ENCODE measurements at places on chromosomes 7 and 10. TPM values are rescaled to one million over a fixed set of nuclear protein-coding genes. Genes with fewer than 3 reads are reported as not detected.

- DNase-seq = no peak
Observed at GRCh38 chr10:78524941-78525340, 491.3 kb downstream of the RPS24 start.

GRCh38 chr10:132585732-132586722, 48.4 kb downstream of the INPP5A start:
- DNase-seq = no peak

DNA sequence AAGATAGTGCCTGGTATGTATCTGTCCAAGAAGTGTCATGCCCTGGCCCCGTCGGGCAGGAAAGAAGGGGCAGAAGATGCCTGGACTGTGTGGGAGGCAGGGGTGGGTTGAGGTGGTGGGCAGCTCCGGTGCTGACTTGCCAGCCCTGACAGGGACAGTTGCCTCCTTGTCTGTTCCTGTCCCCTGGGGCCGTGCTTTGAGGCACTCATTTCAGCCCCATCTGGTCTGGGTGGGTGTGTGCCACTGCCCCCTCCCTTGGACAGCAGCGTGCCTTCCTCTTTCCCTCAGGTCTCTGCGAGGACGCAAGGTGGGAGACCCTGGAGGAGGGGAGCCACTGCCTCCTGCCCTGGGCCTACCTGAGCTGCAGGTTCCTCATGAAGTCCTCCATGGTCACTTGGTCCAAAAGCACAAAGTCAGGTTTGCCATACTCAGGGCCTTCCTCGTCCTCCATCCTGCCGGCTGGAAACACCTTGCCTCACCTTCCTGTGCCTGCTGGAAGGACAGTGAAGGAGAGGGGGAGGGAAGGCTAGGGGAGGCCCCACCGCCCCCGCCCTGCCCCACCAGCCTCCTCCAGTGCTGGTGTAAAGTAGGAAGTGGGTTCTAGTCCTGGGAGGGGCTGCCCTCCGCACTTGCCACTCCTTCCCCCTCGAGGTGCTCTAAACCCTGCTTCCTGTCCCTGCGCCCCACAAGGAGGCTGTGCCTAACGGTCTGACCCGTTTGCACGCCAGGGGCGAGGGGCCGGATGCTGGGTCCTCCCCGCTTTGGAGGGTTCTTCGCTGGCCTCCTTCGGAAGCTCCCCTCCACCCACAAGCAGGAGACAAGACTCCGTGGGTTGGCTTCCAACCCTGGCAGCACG, at the start of gene MYO1G:
MYO1G (minus strand) TSS at position 505 of the 856 bp plus-strand sequence; CDS start at position 451, 54 bp downstream.
- DNase-seq = no peak

GRCh38 chr7:135753616-135754413, 5.2 kb upstream of the FAM180A start:
- DNase-seq = no peak

DNA sequence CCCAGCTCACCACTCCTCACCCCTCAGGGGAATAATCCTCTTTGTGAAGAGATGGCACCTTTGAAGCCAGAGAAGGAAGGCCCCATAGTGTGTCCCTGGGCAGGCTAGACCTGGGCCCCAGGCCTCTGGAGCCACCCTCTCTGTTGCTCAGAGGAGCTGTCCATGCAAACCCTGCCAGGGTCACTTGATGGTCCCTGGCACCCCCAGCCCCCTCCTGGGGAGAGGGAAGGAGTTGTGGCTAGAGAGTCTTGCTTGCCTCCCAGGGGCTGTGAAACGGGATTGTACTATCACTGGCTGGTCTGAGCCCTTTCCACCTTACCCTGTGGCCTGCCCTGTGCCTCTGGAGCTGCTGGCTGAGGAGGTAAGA, 5.8 kb downstream of the GHRHR start:
- no peak for DNase-seq

DNA sequence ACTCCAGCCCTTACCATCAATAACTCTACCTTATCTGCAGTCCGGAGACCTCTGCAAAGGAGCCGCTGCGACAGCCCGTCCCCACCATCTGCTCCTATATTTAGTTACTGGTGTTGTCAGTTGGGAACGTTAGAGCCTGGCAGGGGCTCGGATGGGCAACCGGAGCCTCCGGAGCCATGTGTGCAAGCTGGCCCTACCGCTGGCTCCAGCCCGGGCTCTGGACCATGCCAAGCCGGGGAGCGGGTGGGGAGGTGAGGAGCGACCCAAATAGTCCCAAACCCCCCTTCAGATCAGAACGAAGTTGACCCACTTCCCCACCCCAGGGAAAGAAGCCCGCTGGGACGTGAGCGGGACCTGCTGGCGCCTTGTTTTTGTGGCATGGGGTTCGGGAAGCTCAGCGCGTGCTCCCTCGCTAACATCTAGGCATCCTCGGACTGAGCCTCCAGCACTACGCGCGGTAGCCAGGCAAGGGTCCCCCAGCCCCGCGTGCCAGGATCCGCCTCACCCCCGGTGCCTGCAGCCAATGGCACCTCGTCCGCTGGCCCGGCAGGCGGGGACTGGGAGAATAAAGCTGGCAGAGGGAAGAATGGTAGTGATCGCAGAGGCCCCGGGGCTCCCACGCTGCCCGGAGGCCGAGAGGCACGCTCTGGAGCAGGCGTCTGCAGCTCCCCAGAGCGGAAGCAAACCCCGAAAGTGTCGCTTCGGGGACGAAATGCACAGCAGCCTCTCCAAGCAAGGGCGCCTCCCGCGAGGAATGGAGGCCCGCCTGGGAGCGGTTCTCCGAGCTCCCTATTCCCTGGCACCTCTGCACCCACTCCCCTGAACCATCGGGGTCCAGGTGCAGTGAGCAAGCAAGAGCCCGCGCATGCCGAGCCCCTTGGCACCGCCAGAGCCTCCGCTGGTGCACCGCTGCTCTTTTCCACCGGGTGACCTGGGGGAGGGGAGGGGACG, 679 bp downstream of the LRRC20 start:
- no peak for DNase-seq

- no peak for DNase-seq
Observed at GRCh38 chr10:117410557-117410956, 35.3 kb upstream of the PDZD8 start.

The LLCFC1 gene
- polyA plus RNA-seq = not detected

GRCh38 chr7:156969972-156970420, 20.5 kb downstream of the NOM1 start:
- DNase-seq = peak; percentile 28

DNA sequence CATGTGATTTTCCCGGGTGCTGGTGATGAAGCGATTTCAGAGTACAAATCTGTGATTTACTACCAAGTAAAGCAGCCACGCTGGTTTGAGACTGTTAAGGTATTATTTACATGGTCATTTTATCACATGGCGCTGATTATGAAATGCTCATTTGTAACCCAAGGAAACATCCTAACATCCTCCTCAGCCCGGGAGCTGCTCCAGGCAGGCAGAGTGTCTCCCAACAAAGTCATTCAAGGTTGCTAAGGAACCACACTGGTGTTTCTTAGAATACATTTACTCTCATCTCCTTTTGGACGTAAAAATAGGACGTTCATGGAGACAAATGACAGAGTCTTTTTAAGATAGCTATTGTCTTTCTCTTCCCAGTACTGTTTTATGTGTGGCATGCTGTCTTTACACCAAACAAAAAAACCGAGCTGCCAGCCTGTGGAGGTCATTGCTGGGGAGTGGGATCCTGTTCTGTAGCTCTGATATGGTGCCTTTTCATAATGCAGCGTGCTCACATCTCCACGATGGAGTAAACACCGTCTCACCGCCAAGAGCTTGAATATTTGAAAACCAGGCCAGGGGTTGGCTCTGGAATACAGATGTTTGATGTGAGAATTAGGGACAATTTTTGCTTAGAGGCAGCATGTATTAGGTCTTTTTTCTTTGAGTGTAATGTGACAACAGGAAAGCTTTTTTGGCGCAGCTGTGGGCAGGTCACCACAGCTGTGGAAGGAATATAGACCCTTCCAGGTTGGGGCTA, 119.6 kb downstream of the DOCK1 start:
- no peak for DNase-seq

- no peak for DNase-seq
Observed at GRCh38 chr7:84144480-84144879, 50.1 kb downstream of the SEMA3A start.

GRCh38 chr10:124765256-124765655, 21.1 kb upstream of the FAM53B start:
- no peak for DNase-seq

GRCh38 chr10:121313119-121313875, 284.9 kb downstream of the FGFR2 start:
- peak; percentile 95 for DNase-seq

DNA sequence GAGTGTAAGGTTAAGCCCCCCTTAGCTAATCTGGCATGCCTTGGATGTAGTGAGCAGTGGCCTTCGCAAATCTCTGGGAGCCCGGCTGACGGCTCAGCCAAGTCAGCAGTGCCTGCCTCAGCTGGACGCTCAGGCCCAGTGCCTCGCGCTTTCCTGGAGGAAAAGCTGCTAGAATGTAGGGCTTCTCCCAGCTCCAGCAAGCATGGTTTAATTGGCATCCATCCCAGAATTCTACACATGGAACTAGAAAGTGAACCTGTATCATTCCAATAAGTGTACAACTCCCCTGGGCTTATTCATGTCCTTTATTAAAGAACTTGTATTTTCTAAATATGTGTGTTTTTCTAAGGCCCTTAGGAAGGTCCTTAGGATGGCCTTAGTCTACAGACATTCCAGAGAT, 287.8 kb upstream of the SHH start:
- DNase-seq = no peak

DNA sequence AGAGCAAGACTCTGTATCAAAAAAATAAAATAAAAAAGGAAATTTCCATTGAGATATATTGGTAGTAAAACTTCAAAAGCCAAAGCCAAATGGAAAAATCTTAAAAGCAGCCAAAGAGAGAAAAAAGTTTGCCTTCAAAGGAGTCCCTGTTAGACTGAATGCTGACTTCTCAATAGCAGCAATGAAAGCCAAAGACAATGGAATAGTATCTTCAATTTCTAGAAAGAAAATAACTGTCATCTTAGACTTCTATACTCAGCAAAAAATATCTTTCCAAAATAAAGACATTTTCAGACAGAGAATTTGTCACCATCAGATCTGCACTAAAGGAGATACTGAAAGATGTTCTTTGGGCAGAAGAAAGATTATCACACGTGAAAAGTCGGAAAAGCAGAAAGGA, 14.3 kb upstream of the OIT3 start:
- no peak for DNase-seq

The CUZD1 gene
- polyA plus RNA-seq = 0.93 TPM

Data from keratinocyte (primary cell).